Trophoblast cell (in vitro differentiated cells and primary cell): ENCODE measurements at places on chromosomes 12 and 14.

DNA sequence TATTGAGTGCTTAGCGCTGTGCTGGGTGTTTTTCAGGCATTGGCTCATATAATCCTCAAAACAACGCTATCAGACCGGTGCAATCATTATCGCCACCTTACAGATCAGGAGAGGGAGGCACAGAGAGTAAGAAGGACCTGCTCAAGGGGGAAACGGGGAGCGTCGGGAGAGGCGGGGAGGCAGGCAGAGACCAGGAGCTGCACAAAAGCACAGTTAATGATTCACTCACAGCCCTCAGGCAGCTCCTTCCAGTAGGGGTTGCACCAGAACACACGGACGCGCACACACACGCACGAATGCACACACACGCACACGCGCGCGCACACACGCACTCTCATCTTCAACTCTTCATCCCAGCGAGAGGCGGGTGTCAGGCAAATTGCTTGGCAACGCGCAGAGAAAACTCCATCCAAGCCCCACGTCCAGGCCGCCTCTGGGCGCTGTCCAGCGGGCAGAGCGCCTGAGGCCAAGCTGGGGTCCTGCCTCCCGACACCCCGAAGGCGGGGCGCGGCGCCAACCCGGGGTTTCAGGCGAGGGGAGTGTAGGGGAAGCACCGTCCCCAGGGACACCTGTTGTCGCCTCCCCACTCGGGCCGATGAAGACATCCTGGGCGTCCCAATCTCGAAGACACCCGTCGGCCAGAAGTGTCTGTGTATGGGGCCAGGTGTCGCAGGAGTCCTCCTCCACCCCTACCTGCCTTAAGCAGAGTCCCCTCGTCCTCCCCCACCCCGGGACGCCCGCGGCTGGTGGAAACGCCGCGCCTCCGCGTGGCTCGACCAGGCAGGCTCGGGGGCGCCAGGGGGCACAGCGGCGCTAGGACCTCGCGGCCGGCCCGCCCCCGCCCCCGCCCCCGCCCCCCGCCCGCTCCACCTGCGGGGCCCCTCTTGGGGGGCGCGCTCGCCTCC, 35.5 kb upstream of the STON2 start:
- peak; percentile 26 for DNase-seq

GRCh38 chr14:68608574-68608962, 184.3 kb downstream of the ZFP36L1 start:
- DNase-seq = no peak

- no peak for DNase-seq
Measured at GRCh38 chr12:70994217-70994788, 73.8 kb upstream of the PTPRR start.

GRCh38 chr12:740921-741320, 11.5 kb upstream of the WNK1 start:
- no peak for DNase-seq

DNA sequence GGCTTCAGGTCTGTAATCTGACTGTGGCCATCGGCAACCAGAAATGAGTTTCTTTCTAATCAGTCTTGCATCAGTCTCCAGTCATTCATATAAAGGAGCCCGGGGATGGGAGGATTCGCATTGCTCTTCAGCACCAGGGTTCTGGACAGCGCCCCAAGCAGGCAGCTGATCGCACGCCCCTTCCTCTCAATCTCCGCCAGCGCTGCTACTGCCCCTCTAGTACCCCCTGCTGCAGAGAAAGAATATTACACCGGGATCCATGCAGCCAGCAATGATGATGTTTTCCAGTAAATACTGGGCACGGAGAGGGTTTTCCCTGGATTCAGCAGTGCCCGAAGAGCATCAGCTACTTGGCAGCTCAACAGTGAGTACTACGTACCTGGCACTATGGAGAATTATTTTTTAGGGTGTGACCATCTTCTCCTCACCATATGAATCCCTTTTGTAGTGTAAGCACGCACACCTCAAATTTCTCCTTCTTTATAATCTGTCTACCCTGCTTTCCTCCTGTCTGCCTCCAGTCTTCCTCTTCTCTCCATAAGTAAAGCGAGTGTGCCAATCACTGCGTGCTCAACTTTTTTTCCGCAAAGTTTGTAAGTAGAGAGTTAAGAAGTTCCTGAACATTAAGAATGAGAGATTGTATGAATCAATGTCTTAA, at the start of gene TPH2:
TSS of gene TPH2 (plus strand) at position 118 of the 658 bp plus-strand sequence. CDS start at position 260, 142 bp downstream.
- peak; percentile 63 for DNase-seq

- no peak for DNase-seq
Measured at GRCh38 chr14:50388256-50388931, 8.3 kb downstream of the CDKL1 start.

GRCh38 chr12:110033888-110034287, 14.4 kb downstream of the C12orf76 start:
- no peak for DNase-seq

GRCh38 chr12:112998987-112999767, 20.9 kb downstream of the OAS2 start:
- DNase-seq = no peak

- DNase-seq = no peak
Measured at GRCh38 chr14:99790978-99791376, 2.2 kb upstream of the EML1 start.

GRCh38 chr12:55847603-55848291, 5.0 kb upstream of the MMP19 start:
- peak; percentile 95 for DNase-seq

DNA sequence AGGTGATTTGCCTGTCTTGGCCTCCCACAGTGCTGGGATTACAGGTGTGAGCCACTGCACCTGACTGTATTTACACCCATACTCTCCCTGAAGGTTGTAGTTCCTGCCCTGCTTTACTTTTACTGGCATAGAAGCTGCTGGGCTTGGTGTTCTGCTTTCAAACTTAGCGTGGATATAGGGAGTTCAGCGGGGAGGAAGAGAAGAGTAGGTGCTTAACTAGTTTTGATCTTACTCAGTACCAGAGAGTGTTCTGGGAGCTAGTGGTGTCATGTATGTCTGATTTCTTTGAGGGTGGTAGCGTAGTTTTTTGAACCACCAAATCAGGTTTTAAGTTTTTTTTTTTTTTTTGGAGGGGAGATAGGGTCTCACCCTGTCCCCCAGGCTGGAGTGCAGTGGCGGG, 13.8 kb downstream of the RCOR1 start:
- DNase-seq = no peak

- DNase-seq = no peak
Measured at GRCh38 chr14:51639668-51640316, 11.9 kb upstream of the FRMD6 start.

GRCh38 chr14:106843951-106844483, 1317.6 kb downstream of the TMEM121 start:
- DNase-seq = peak; percentile 55

DNA sequence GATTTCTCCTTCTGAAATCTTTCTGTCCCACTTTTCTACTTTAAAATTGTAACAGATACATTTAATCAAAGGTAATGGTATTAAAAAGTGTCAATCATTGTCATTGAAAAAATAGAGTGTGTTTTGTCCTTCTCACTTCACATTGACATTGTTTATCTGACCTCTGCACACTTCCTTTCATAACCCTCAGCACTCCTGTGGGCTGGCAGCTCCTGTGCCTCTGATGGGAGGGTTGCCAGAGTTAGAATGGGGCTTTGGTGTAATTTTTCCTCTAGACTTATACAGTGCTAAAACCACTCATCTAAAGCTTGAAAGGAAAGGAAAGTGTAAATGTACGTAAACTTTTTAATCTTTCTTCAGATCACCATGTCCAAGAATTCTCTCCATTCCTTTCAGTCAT, 23.7 kb downstream of the KCNA1 start:
- no peak for DNase-seq
